ENCODE measurements at places on chromosomes 5 and 9.
A peak's percentile ranks its signal among the peaks of the same experiment; 100 is the strongest.

GRCh38 chr5:76175821-76176403 lies 92.7 kb downstream of the SV2C start:
- no peak for DNase-seq

- no peak for DNase-seq
Observed at GRCh38 chr5:154755361-154756008, at the start of gene LARP1. Gene LARP1 (plus strand): TSS chr5:154755377. CDS start chr5:154755758, 381 bp downstream.

DNA sequence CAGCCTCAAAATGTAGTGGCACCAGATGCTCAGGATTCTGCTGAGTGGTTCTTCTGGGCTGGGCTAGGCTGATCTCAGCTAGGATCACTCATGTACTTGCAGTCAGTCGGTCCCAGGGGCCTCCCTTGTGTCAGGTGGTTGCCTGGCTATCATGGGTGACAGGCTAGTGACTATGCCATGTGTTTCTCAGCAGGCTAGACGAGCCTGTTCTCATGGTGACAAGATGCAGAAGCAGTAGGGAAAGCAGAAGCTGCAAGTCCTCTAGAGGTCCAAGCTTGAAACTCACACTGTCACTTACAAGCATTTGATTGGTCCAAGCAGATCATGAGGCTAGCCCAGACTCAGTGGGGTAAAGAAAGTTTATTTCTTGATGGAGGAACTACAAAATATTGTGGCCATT lies 15.2 kb upstream of the KCNMB1 start:
- DNase-seq: no peak

DNA sequence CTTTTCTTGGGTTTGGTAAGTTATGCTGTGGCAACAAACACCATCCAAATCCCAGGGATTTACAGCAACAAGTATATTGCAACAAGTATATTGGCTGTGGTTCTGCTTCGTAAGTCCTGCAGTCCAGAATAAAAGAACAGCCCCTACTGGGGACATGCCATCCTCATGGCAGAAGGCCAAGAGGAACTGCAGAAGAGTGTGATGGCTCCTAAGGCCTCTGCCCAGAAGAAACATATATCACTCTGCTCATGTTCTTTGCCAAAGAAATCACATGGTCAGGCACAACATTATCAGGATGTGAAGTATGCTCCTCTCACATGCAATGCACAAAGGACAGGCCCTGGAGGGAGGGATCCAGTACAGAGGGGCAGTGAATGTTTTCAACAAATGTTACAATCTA lies 159.6 kb upstream of the TAS2R1 start:
- peak; percentile 14 for DNase-seq

- DNase-seq: peak; percentile 50
Observed at GRCh38 chr9:98455256-98456155, 200.1 kb upstream of the TBC1D2 start.

GRCh38 chr9:133443982-133444381 lies 15.8 kb upstream of the CACFD1 start:
- no peak for DNase-seq

GRCh38 chr5:145585-146323 lies 45.5 kb upstream of the LRRC14B start:
- no peak for DNase-seq

GRCh38 chr9:17462869-17463464 lies 115.9 kb upstream of the SH3GL2 start:
- DNase-seq: peak; percentile 63

- no peak for DNase-seq
Observed at GRCh38 chr5:89228355-89228754, 345.4 kb upstream of the MEF2C start.

DNA sequence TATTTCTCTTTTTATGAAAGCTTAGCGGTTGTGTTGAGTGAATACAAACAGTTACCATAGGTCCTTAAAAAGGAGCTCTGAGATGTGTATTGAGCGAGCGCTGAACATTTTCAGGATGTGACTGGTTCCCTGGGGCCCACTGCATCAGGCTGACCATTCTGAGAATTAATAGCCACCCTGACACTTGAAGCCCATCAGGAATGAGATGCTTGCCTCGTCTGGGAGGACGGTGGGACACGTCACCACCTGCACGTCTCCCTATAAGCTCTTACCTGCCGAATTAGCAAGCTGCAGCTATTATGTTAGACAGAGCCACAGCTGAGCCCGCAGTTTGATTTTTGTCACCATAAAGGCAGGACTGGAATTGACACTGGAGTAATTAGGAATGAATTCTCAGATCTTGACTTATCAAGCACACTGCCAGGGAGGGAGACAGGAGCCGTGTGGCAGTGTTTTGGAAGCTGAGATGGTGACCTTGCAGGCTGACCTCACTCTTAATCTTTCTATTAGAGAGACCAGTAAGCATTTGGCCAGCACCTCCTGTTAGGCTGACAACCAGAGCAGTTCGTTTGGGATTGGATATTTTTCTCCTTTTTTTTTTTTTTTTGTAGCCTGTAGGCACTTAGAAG lies 373.1 kb upstream of the WWC1 start:
- no peak for DNase-seq

DNA sequence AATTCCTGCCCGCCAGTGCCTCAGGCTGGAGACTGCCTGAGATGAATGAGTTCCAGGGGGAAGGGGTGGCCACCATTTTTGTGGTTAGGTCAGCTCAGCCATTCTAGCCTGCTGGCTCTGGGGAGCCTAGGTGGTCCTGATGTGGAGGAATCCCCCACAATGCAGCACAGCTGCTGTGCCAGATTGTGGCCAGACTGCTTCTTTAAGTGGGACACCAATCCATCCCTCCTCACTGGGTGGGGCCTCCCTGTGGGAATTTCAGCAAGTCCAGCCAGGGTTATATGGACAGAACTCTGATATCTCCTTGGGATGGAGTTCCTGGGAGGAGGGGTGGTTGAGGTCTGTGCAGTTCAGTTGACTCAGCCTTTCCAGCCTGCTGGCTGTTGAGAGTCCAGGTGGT lies 51.2 kb upstream of the DAP start:
- no peak for DNase-seq

- peak; percentile 52 for DNase-seq
Observed at GRCh38 chr5:167710444-167711073, 580.9 kb upstream of the WWC1 start.

DNA sequence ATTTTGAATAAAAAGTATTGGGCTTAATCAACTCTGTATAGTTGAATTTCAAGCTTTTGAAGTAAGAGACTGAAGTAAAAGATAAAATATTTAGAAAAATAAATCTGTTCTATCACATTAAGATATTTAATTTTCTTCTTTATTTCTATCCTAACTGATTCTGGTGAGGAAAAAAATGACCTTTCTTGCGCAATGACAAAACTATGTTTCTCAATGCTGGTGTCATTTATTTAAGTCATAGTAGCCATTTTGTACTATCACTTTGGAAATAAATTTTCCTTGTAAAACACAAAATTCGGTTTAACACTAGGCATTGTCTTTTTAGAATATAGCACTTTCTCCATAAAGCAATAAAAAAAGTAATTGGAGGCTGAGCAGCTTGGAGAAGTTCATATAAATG lies 728.0 kb downstream of the CDH9 start:
- DNase-seq: no peak

- peak; percentile 29 for DNase-seq
Observed at GRCh38 chr9:76873056-76873792, 32.7 kb downstream of the PRUNE2 start.
